ENCODE measurements at places on chromosomes 7 and 10.
A peak's percentile ranks its signal among the peaks of the same experiment; 100 is the strongest.

DNA sequence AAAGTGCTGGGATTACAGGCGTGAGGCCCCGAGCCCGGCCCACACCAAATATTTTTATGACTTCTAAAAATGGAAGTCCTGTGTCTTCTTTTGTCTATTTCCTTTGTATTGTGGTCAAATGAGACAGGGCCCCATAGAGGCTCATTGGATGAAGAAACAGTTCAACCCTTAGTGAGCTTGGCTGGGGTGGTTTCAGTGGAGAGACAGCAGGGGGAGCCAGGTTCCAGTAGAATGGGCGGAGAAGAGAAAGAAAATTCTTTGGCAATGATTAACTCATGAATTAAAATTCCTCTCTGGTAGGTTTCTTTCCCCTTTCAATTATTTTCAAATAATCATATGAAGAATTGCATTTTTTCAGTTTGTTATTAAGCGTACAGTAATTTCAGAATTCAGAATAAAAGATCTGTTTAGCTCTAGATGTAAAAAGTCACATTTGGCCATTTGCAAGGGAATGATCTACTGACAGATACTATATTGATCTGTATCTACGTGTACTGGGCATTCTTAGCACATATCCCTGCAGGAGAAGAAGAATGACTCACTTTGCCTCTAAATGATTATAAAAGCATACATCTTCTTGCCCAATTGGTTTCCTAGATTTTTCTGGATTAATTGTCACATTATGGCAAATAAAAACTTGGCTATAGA lies 43.2 kb downstream of the PNLIPRP3 start:
- DNase-seq = no peak

- DNase-seq = no peak
Measured at GRCh38 chr7:103031024-103031423, 43.6 kb downstream of the FBXL13 start.

DNA sequence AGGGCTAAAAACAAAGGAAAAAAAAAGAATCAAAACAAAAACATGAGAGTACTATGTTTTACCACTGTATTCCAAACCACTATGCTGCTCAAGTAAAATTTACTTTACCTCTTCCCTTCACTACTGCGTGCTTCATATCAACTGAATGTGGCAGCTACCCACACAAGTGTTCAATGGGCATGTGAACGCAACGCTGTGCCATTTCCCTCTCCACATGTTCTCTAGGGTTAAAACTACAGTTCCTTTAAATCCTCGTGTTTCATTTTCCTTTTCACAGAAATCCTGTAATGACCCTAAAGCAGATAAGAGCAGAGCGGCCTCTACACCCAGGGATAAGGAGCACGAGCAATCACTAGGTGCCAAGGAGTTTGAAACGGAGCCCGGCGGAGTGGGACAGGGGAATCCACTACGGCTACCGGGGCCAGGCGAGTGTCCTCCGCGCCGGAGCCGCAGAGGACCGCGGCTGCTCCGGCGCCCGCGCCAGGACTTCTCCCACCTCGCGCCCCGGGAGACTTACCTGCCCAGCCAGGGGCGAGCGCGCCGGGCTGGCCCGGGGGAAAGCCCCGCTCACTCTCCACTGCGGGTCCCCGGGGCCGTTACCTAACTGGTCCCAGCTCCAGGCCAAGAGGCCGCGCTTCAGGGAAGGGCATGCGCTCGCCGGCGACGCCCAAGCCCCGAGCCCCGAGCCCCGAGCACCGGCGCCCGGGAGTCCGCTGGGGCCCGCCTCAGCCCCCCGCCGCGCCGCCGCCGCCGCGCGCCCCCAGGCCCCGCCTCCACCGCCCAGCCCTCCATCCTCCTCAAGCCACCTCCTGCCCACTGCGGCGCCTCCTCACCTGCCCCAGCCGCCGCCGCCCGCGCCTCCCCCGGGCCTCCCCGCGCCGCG lies 711 bp downstream of the NAMPT start:
- peak; percentile 74 for DNase-seq

GRCh38 chr7:97019710-97020225 lies 4.9 kb downstream of the DLX5 start:
- no peak for DNase-seq

DNA sequence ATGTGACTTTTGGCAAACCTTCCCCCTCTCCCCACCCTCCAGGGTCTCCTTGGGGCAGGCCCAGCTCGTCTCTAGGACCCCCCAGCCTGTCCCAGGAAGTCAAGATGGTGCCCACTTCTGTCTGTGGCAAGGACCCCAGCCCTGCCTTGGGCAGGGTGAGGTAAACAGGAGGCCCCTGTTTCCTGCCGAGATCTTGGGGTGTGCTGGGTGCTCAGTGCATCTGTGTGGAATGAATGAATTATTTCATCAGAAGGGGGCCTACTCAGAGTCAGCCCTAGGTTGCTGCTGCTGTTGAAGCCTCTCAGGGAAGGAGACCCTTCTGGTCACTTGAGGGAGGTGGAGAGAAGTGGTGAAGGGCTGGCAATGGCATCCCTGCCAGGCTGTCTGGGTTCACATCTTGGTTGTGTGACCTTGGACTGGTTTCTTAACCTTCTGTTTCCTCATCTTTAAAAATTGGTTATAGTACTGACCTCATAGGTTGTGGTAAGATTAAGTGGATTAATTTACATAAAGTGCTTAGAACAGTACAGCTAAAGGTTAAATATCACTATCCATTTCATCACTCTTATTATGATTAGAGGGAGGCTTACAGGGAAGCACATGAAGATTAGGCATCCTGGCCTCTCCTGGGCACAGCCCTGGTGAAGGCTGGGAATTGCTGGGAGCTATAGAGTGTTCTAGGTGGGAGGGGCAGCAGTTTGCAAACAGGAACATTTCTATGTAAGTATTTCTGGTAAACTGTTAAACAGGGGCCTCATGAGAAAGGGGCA lies 67.7 kb downstream of the ZMIZ1 start:
- no peak for DNase-seq

- no peak for DNase-seq
Measured at GRCh38 chr10:102579328-102579727, 65.0 kb upstream of the TRIM8 start.

GRCh38 chr7:5507013-5507412 lies 83.4 kb upstream of the TNRC18 start:
- no peak for DNase-seq

DNA sequence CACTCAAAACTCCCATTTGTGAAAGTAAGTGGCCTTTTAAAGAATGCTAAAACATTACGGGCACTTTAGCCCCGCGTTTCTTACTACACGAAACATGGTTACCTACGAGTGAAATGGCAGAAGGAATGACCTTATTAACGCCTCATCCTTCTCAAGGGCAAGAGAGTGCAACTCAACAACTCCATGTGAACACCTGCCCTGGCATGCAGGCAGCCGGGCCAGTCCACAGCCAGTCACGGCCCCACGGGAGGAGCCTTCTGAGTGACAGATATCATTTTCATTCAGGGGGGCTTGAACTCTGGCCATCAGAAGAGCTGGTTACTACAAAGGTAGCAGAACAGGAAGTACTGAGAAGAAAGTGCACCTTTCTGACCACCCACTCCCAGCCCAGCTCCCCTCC lies 236.1 kb downstream of the PTPRN2 start:
- no peak for DNase-seq

DNA sequence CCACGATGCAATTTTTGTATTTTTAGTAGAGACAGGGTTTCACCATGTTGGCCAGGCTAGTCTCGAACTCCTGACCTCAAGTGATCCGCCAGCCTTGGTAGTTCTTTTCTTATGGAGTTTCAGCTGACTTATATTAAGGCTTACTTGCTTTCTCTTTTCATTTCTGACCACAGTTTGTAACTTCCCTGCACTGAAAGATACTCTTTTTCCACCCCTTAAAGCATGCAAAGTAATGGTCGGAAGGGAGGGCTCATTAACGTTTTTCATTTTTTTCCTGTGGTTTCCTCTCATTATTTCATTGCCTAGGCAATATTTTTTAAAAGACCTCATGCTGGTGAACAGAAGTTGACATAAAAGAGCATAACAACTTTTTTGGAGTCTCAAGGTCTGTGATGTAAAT lies 27.0 kb downstream of the ADRB1 start:
- no peak for DNase-seq

- DNase-seq = no peak
Measured at GRCh38 chr10:24008164-24009091, 200.5 kb upstream of the KIAA1217 start.

DNA sequence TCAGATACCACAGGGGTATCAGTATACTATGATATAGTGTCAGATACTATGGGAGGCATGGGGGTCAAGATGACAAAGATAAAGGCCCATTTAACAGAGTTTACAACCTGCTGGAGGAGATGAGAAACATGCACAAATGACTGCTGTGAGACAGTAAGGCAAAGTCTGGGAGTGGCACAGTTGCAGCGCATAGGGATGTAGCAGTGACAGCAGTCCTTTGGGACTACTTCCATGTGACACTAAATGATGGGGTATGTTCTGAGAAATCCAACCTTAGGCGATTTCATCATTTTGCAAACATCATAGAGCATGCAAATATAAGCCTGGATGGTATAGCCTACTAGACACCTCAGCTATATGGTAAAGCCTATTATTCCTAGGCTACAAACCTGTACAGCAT lies 56.8 kb downstream of the CDK1 start:
- DNase-seq = no peak

DNA sequence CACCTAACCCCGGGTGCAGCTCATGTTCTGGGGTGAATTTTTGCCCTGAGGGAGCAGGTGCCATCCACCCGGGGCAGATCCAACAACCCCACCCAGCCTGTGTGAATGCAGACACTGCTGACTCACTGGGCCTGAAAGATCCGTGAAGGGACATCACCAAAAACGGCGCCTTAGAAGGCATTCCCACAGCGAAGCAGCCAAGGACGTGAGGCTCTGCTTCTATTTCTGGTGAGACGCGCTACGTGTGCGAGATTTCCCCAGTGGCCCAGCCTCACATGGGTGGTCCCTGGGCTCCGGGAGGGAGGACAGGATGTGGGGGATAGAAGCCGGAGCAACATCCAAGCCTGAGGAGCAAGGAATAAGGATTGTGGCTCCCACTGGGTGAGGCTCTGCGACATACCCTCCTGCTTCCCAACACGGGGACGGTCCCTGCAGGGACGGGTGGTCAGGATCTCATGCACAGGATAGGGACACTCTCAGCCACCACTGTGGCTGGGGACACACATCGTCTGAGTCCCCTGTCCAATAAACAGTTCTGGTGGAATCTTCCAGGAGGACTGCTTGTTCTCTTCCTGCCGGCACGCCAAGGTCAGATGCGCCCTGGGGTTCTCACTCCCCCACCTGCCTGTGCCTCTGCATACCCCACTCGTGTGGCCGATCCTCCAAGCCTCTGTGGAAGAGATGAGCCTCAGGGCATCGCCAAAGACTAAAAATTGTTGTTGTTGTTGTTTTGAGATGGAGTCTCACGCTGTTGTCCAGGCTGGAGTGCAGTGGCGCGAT lies 70.2 kb downstream of the ZRANB1 start:
- DNase-seq = no peak

DNA sequence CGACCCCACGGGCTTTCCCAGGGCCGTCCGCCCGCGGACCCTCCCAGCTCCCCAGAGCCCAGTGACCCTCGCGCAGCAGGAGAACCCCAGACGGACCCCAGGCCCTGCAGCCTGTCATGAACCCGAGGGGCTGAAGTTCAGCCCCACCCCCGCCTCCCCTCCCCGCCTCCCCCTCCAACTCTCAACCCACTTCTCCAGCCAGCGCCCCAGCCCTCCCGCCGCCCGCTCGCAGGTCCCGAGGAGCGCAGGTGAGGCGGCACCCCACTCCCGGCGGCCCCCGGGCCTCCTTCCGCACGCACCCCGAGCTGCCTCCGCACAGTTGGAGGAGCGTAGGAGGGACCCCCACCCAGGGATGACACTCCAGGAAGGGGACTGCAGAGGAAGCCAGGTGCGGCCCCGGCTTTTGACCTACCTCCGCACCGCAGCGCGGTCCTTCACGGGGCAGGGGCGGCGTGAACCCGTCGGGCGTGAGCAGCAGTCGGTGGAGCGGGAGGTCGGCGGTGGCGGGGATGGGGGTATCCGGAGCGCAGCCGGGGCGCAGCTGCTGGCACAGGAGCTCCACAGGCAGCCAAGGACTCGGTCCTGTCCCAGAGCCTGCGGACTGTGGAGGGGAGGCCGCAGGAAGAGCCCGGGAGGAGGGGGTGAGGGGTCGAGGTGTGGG lies at the start of gene TMEM176A:
Gene TMEM176A, plus strand, starts transcription at position 189 of the 661 bp plus-strand sequence. CDS start 782 bp downstream, outside the sequence.
- no peak for DNase-seq

DNA sequence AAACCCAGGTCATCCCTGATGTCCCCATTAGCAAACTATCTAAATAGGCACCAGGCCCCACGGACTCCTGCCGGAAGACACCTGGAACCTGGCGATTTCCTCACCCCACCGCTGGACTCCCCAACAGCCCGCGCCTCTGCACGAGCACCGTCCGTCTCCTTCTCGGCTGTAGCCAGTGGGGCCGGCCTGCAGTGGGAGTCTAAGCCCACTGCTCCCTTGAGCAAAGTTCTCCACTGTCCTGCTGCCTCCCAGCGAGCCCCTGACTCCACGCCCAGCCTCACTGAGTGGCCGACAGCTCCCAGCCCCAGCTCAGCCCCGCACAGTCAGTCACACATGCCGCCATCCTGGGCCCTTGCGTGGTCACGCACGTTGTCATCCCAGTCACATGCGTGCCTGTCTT lies 211.3 kb upstream of the PPP2R2D start:
- no peak for DNase-seq

GRCh38 chr10:97328646-97329453 lies 5.7 kb downstream of the FRAT2 start:
- DNase-seq = no peak

DNA sequence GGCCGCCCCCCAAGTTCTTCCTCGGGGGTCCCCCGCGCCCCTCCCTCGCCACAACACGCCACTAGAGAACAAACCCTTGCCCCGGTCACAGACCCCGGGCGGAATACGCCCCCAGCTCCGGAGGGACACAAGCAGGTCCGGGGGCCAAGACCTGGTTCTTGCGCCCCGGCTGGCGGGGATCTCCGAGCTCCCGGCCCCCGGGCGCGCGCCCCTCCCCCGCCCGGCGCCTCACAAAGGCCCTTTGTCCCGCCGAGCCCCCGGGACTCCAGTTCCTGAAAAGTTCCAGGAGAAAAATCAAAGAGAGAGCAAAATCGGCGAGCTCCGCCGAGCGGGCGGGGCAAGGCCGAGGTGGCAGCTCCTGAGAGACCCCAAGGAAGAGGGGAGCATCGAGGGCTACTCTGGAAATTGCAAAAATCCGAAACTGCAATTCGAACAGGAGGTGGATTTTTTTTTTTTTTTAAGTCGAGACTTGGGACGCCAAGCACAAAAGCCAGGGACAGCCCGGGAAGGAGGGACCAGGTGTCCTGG lies 4.0 kb downstream of the TNRC18 start:
- no peak for DNase-seq

GRCh38 chr10:70331486-70332268 lies 47.9 kb upstream of the NPFFR1 start:
- DNase-seq = no peak

DNA sequence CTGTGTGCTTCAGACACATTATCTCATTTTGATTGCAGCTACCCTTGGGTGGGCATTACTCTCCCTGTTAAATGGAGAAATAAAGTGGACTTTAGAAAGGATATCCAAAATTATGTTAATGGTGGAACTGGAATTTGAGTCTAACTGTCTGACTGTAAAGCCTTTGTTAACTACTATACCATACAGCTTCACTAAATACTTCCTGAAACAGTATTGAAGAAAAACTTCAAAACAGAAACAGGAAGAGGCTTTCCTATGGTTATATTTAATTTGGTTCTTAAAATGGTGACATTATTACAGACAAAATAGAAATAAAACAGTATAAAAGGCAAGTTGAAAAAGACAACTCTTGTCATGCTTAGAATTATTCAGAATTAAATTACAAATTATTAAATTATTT lies 25.0 kb downstream of the SPAG6 start:
- no peak for DNase-seq

Measured in C1 segment of cervical spinal cord (tissue), 14 donors.